ENCODE measurements at places on chromosomes 11 and 22.

GRCh38 chr11:7851391-7851790, 54.6 kb upstream of the OR5P2 start:
- DNase-seq, result no peak

DNA sequence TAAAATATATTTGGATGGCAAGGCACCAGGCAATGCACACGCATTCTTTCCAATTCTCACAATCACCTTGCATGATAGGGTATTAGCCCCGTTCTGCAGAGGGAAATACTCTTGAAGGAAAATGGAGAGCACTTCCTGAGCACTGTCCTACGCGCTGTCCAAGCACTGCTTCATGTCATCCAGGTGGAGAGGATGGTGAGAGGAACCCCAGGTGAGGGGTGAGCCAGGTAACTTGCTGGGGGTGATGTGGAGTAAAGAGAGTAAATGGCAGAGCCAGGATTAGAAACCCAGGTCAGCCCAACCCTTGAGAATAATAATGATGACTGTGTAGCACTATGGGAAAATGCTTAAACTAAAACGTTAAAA, 711 bp upstream of the PACSIN2 start:
- DNase-seq, result no peak

DNA sequence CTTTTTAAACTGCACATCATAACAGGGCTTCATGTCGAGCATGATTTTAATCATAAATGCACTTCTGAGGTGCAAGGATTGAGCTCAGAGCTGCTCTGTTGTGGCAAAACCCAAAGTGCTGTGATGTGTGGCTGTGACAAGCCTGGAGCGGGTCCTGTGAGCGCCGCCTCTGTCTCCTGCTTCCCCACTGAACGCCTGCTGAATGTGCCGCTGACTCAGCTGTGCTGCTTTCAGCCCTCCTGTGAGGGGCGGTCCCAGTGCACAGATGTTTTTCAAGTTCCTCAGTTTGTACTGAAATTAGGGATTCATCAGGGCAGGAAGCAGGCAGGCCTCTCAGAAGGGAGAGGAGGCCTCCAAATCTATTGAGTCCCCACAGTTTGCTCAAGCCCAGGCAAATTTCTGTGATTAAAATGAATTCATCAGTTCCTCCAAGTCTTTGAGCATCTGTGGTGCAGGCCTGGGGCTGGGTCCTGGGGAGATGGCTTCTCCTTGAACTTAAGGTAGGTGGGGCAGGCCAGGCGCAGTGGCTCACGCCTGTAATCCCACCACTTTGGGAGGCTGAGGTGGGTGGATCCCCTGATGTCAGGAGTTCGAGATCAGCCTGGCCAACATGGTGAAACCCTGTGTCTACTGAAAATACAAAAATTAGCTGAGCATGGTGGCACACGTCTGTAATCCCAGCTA, 3.0 kb upstream of the GTSE1 start:
- DNase-seq, result no peak

- DNase-seq, result no peak
Observed at GRCh38 chr11:26410706-26411366, 78.9 kb downstream of the ANO3 start.

DNA sequence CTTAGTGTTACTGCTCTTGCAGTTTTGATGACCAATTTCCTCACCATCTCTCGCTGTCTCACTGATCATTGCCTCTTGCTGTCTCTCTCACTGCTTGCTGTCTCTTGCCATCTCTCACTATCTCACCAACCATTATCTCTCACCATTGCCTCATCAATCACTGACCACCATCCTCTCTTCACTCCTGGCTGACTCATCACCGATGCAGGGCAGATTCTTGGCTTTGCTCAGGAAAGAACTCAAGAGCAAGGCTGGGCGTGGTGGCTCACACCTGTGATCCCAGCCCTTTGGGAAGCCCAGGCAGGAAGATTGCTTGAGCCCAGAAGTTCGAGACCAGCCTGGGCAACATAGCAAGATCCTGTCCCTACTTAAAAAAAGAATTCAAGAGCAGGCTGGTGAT, 66.3 kb upstream of the SYN3 start:
- DNase-seq, result no peak

DNA sequence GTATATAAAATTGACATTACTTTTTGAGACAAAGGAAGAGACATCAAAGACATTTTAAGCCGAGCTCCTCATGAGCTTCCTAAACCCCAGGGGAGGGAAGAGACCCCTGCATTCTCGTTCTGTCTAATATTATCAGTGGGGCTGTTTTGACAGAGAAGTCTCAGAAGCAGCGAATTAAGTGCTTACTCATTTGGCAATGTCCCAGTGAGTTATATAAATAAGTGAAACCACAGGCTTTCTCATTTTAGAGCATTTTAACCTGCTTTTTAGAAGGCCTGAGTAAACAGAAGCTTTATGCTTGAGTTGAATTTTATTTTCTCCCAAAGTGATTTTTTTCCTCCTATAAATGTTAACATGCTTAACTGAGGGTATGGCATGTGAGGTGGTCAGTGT, 23.2 kb upstream of the C1QTNF4 start:
- no peak for DNase-seq

GRCh38 chr22:37454857-37455686, 27.8 kb upstream of the ELFN2 start:
- DNase-seq, result no peak

Data from activated CD4-positive, alpha-beta T cell treated with anti-CD3 and anti-CD28 coated beads, Interleukin-2, amount 50 U/mL, for 4 hours (primary cell).